ENCODE measurements at places on chromosomes 3 and 15.

DNA sequence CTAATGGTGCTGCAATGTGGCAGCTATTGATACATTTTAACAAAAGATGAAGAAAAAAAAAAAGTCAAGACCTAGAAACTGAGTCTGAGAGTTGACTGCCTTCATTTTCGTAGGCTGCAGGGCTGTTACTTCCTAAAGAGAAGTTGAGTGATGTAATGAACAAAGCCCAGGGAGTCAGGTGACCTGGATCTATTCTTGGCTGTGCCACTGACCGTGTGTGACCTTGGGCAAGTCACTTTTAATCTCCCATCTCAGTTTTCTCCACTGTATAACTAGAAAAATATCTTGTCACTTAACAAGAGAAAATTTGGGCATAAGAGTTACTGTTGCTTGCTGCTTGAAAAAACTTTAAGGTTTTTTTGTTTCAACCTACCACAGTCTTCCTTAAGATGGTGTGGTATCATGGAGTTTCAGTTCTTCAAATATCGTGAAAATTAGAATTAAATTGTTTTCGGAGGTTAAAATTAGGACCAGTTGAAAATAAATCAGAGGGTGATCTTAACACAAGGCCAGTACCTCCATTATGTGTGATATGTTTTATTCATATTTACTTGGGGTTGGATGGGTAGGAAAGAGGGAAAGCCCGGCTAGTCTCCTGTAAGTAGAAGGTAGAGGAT lies 5.8 kb downstream of the FMN1 start:
- no peak for DNase-seq

- DNase-seq: no peak
These were observed 17.5 kb downstream of the OR5K4 start for GRCh38 chr3:98371186-98371585.

DNA sequence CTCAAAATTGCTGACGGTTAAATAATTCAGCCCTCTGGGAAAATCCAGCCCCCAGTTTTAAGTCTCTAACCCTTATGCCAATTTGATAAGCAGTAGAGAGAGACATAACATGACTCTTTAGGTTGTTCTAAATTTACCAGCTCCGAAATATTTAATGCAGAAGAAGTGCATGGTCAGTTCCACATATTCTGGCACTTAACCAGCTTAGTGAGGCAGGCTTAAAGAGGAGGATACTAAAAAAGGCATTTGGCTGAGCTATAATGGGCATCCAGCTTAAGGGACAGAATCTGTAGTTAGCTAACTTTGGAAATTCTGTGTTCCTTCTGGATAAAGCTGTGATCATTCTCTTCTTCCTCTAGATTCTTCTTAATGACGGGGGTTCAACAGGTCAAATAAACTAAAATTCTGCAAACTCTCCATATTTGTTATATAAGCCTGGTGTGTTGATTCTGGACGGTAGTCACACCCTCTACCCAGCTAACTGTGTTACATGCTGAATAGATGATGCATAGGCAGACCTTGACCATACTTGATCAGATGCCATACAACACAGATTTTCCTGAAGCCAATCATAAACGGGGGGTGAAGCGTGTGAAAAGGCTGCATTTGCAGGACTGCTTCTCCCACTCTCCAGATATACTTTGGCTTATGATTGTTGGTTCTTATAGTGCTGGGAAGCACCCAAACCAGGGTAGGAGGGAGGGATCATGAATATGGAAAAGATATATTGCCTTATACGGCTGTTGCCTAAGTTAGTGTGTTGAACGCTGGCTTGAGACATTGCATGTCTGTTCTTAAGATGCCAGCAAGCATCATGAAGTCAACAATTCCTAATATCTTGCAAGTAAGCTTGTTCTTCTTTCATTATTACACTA lies 118.4 kb downstream of the FGF12 start:
- DNase-seq: no peak

DNA sequence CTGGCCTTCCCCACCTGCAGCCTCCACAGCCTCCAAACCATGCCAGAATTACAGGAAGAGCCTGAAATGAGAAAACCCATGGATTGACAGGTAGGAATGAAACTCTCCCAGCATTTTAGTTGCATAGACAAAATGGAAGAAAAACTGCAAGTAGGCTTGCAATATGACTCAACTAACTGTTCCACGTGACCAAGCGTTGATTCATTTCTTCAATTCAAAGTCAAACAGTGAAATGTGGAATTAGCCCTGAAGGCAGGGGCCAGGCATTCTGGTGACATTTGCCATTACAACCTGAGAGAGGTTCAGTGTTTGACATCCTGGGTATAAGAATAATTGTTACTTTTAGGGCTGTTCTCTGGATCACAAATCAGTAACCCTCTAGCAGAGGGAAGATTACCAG lies 676.5 kb upstream of the CFAP20DC start:
- no peak for DNase-seq

GRCh38 chr3:173191611-173192010 lies 50.6 kb upstream of the SPATA16 start:
- no peak for DNase-seq

- DNase-seq: no peak
These were observed 59.8 kb upstream of the AADACL2 start for GRCh38 chr3:151673974-151674373.

DNA sequence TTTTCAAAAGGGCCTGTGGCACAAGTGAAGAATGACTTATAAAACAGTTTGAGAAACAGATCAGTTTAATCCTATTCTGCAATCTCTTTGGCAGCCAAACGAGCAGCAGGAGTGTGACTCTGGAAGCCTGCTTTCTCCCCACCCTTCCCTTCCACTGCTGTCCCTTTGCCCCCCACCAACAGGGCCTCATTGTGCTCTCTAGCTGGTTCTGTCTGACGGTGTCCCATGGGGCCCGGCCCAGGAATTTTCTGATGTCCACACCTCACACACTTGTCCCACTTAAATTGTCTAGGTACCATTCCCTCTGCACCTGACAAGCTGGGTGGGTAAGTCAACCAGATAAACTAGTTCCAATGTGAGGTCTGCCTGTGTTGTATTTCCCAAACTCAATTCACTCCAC lies 16.4 kb downstream of the SLCO2A1 start:
- DNase-seq: no peak

- DNase-seq: no peak
These were observed 18.2 kb downstream of the HEG1 start for GRCh38 chr3:125037498-125038150.

GRCh38 chr3:149382101-149382467 lies 4.6 kb upstream of the TM4SF1 start:
- DNase-seq: no peak

GRCh38 chr3:159472611-159473010 lies 516.0 kb upstream of the IL12A start:
- no peak for DNase-seq

DNA sequence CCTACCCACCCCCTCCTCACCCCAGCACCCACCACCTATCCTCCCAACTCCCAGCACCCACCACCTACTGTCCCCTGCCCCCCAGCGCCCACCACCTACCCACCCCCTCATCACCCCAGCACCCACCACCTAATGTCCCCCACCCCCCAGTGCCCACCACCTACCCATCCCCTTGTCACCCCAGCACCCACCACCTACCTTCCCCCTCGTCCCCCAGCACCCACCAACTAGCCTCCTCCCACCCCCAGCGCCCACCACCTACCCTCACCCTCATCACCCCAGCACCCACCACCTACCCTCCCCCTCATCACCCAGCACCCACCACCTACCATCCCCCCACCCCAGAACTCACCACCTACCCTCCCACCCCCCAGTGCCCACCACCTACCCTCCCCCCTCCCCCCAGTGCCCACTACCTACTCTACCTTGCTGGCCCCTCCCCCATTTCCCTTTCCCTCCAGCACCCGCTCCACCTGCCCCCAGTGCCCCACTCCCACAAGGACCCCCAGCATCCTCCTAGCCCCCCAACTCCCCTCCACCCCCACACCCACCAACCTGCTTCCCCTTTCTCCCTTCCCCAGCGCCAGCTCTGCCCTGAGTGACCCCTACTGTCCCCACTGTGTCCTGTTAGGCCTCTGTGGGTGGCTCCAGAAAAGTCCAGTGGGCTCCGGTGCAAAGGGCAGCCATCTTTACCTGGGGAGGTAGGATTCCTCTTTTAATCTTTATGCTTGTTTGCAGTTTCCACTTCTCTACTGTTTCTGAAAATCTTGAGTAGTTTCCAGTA lies 1.2 kb downstream of the UROC1 start:
- DNase-seq: no peak

DNA sequence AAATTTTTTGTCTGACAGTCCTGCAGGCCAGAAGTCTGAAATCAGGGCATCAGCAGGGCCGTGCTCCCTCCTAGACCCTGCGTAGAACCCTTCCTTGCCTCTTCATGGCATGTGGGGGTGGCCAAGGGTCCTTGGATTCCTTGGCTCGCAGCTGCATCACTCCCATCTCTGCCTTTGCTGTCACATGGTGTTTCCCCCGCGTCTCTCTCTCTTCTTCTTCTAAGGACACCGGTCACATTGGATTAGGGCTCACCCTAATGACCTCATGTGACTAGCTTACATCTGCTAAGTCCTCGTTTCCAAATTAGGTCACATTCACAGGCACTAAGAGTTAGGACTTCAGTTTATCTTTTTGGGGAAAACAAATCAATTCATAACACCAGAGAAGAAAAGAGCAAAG lies 12.0 kb downstream of the SLCO3A1 start:
- no peak for DNase-seq

GRCh38 chr15:67832897-67833709 lies 6.7 kb downstream of the RNU6-1 start:
- DNase-seq: no peak

GRCh38 chr3:174862101-174862500 lies 3.0 kb downstream of the NAALADL2 start:
- DNase-seq: no peak

DNA sequence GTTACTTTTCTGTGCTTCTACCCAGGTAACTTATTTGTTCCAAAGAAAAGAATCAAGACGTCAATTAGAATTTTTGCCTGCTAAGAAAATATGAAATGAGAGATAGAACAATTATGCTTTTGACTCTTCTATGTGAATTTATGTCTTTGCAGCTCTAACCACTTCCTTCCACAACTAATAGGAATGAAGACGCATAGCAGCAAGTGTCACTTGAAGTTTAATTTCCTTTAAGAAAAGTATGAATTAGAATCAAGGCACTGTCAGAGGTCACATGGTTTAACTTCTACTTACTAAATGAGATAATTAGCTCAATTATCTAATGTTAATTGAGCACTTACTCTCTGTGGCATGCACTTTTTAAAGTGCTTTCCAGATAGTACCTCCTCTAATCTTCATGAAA lies 3.3 kb downstream of the WDR49 start:
- no peak for DNase-seq

GRCh38 chr3:110680450-110680849 lies 391.2 kb upstream of the NECTIN3 start:
- DNase-seq: no peak

DNA sequence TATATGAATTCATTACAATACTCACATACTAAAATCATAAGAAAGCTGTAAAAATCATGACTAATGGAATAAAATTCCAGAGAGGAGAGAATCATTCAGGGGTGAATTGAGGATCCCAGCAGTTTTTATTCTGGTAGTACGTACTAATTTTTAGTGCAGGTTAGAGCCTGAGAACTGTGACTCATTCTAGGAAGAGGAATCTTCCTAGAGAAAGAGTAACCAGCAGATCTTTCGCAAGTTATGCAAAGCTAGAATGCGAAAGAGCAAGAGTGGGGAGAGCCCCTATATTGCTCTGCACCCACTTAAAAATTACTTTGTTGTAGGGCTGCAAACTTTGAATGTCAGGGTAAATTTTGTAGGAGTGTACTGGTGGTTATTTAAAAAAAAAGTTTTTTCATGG lies 303.6 kb upstream of the ARPP21 start:
- no peak for DNase-seq

- no peak for DNase-seq
These were observed 23.8 kb downstream of the VPS39 start for GRCh38 chr15:42184296-42184695.

DNA sequence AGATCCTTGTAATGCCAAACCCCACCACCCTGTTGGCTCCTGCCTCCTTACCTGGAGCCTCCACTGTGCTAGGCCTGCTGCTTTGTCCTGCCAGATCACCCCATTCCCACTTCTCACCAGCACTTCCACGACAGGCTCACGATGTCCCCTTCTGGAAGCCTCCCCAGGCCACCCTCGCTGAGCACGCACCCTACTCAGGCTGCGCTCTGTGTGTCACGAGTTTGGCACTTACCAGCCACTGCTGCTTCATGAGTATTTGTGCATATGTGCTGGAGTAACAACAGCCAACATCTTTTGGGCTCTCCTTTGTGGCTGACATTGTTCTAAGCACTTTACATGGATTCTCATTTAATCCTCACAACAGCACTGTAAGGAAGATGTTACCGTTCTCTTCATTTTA lies 58.1 kb downstream of the PDIA5 start:
- DNase-seq: no peak

DNA sequence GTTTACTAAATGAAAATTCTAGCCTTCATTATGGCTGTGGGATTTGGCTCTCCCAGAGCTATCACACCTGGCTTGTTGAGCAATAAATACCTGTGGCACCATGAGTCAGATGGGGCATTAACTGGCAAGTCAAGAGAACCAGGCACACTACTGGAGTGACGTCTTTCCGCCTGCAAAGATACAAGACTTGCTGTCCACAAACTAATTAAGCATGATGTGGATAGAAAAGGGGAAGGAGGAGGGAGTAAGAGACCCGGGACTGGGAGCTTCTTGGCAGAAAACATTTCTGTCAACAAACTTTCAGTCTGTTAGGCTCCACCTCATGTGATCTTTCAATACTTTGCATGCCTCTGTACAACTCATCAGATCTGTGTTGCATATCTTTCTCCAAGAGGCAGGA lies 56.5 kb downstream of the CLDN1 start:
- no peak for DNase-seq

DNA sequence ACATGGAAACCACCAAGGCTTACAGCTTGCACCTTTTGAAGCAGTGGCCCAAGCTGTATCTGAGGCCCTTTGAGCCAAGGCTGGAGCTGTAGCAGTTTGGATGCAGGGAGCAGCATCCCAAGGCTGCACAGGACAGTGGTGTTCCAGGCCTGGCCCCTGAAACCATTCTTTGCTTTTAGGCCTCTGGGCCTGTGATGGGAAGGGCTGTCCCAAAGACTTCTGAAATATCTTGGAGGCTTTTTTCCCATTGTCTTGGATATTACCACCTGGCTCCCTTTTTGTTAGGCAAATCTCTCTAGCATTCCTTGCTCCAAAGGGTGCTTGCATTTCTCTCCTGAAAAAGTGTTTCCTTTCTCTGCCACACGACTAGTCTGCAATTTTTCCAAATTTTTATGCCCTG lies 302.8 kb upstream of the MDFIC2 start:
- no peak for DNase-seq

- no peak for DNase-seq
These were observed 64.1 kb upstream of the KLHL25 start for GRCh38 chr15:85858586-85859375.

DNA sequence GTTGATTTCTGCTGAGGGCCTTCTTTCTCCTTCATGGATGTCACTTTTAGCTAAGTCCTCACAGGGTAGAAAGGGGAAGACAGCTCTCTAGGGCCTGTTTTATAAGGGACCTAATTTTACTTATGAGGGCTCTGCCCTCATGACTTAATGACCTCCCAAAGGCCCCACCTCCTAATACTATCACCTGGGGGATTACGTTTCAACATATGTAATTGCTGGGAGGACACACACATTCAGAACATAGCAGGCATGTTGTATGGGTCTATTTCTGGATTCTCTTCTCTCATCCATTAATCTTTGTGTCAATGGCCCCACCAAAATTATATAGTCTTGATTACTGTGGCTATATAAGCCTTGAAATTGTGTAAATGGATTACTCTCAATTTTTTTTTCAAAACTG lies 255.0 kb downstream of the CLSTN2 start:
- DNase-seq: no peak

Data from left renal cortex interstitium (tissue), 4 donors.